ENCODE measurements at places on chromosomes 4 and X.
A peak's percentile ranks its signal among the peaks of the same experiment; 100 is the strongest.

GRCh38 chrX:66030505-66031317 lies 9.2 kb downstream of the VSIG4 start:
- peak; percentile 73 for DNase-seq

DNA sequence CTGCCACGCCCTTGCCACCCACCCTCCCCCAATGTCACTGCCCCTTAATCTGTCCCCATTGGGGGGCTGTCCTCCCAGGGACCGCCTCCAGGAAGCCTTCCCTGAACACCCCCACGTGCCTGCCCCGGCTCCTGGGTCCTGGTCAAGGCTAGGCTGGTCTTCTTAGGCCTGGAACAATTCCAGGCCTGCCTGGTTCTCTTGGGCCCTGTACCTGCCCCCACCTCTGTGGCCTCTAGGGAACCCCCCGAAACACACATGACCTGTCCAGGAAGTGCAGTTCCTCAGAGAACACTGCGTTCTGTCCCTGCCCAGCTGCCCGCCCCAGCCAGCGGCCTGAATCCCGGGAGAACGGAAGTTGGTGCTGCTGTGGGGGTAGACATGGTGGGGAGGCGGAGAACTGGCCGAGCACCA lies 5.1 kb downstream of the MXD4 start:
- DNase-seq: peak; percentile 53

- DNase-seq: no peak
Measured at GRCh38 chr4:17898553-17899055, 87.8 kb downstream of the NCAPG start.

DNA sequence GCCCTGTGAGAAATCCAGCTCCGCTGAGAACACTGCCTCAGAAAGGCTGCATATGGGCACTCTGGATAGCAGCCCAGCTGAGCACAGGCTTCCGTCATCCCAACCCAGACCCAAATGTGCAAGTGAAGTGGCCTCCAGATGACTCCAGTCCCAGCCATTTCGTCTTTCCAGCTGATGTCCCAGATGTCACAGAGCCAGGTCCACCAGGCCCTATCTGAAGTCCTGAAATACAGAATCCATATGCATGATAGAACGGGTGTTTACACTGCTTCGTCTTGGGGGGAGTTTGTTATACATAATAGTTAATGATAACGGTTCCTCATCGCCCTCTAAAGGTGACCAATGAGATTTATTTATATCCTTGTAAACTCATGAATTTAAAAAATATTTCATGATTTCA lies 72.6 kb upstream of the TRIM2 start:
- DNase-seq: no peak

DNA sequence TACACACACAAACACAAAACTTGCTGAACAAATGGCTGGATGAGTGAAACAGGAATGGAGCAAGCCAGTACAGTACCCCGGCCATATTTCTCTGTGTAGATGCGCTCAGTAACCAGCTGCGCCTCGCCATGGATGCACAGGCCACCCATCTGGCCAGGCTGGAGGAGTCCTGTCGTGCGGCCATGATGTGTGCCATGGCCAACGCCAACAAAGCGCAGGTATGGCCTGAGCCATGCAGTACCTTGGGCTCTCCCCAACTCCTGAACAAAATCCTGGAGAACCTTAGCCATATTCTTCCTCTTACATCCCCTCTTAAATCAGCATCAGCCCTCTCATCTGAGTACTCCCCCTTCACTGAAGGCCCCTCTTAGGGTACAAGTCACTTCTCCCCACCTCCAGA lies 4.4 kb downstream of the HSD17B10 start:
- no peak for DNase-seq

DNA sequence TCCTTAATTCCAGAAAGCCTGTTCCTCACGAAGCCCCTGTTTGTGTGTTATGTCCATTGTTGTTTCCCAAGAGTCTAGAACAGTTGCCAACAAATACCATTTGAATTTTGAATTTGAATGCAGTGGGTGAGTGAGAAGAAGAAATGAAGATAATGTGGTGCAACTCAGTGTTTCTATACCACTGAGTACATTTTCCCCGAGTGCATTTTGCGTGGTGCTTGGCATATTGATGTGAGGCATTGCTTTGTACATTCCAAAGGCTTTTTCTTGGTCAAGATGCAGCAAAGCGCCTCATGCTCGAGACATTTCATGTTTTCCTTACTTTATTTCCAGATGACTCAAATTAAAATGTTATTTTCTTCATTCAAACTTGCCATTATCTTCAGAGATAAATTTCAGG lies 253.1 kb upstream of the RPS6KA3 start:
- DNase-seq: no peak
